Thoracic aorta (tissue), 2 donors: ENCODE measurements at places on chromosomes 5 and 9. TPM values are rescaled to one million over a fixed set of nuclear protein-coding genes. Genes with fewer than 3 reads are reported as not detected.

GRCh38 chr9:127860260-127860659, 5.8 kb upstream of the ENG start:
- DNase-seq, result no peak

GRCh38 chr9:16191191-16191590, 638.3 kb downstream of the CCDC171 start:
- DNase-seq, result no peak

MELK gene
- total RNA-seq, result 2.2 TPM

TXNDC8 gene
- total RNA-seq, result not detected

APBA1 gene
- total RNA-seq, result 9.5 TPM
